ENCODE measurements at places on chromosomes 3 and 15. TPM values are rescaled to one million over a fixed set of nuclear protein-coding genes. Genes with fewer than 3 reads are reported as not detected.

CASR gene
- total RNA-seq, result not detected

GRCh38 chr15:60871152-60871551 is 357.9 kb downstream of the RORA start:
- DNase-seq, result no peak

- no peak for DNase-seq
Observed at GRCh38 chr3:134344560-134344959, 29.7 kb downstream of the AMOTL2 start.

- no peak for DNase-seq
Observed at GRCh38 chr3:32577581-32578556, 7.2 kb upstream of the DYNC1LI1 start.

GRCh38 chr15:83092309-83092976 is 15.0 kb upstream of the TM6SF1 start:
- DNase-seq, result no peak

PLA2G4B gene
- total RNA-seq, result 11.1 TPM

- DNase-seq, result no peak
Observed at GRCh38 chr3:102177075-102177755, 257.6 kb upstream of the ZPLD1 start.

AVEN gene
- 31.2 TPM for total RNA-seq

GOLGA8H gene
- total RNA-seq, result 1.3 TPM

- no peak for DNase-seq
Observed at GRCh38 chr15:65867244-65867643, 2.0 kb upstream of the RAB11A start.

DNA sequence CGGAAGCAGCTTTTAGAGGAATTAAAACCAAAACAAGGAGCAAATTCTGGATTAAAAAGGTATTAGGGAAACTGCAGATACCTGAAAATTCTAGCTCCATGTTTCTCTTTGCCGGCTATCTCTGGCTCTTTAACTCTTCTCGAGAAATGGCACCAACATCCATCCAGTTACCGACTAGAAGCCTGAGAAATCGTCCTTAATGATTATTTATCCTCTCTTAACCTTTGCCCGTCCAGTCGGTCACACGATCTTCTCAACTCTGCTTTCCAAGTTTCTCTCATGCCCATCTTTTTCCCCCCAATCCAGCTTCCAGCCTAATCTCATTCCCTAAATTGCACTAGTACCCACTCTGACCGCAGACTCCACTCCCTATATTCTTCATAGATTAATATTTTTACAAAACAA is 596 bp upstream of the SGO1 start:
- no peak for DNase-seq

DNA sequence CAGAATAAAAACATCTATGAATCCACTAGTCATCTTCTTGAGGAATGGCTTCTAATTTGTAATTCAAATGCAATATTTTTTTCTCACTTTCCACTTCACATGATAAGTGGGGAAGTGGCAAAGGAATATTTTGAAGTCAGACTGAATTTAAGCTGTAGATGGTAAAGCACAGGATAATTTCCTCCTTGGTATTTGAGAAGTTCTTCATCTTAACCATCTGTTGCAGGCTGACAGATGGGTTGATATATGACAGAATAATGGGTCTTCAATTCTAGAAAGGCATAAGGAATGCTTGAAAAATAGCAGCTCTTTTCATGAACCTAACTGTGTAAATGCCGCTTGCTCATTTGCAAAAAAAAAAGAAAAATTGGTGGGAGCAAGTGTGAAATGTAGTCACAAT is 66.5 kb upstream of the SNTN start:
- DNase-seq, result no peak

DNA sequence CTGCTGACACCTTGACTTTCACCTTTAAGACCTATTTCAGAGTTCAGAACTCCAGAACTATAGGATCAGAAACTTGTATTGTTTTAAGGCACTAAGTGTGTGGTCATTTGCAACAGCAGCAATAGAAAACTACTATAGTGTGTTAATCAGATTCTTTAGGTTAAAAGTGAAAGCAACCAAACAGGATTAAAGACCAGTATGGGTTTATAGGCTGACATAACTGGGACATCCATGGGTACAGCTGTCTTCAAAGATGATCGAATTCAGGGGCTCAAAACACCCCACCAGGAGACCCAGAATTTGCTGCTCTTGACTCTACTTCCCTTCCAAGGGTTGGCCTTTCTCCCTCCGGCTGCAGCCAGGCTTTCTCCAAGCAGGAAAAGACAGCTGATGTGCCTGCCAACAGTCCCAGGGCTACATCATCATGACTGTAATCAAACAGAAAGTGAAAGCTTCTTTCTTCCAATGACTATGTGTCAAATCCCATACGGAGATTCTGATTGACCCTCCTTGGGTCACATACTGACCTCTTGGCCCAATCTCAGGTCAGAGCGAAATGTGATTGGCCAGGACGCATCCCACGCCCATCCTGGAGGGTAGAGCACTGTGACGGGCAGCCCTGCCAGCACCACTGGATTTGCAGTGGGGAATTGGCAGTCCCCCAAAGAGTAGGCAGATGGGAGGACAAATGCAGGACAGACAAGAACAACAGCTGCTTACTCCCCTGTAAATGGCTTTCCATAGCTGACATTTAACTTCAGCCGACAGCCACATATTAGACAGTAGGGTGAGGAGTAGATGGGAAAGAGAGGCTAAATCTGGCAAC is 51.4 kb upstream of the RNF7 start:
- DNase-seq, result peak; percentile 75

GRCh38 chr3:167777356-167777755 is 41.8 kb downstream of the SERPINI1 start:
- no peak for DNase-seq

DNA sequence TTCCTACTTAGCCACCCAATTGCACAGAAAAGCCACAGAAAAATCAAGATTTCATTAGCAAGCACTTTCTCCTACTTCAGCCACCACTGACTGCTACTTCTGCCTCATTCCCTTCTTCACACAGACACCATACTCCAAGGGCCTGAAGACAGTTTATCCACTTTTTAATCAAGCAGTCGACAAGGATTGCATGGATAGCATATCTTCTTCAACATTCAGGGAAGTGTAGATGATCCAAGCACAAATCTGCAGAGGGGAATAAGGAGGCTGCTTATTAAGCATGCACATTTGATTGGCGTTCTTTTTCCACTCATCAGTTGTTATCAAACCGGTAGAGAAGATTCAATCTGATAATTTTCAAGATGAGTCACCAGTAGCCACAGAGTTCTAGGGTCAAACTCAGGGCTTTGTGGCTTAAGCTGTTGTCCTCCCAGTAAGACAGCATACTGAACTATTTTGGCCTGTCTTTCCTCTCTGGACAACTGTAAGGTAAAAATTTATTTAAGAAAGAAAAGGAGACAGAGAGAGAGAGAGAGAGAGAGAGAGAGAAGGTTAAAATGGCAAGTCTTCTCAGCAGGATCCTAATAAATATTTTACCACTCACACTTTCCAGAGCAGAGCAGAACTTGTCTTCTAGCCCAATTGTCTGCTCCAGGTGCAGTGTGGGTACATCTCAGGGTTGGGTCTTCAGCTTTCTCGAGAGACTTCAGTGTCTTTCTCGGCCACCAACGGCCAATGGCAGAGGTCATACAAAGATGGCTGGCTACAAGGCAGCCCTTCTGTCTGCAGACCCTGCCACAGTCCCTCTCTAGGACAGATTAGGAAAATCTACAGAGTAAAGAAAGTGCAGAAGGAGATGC is 80.6 kb upstream of the BHLHE40 start:
- DNase-seq, result no peak

P3H2 gene
- 23.9 TPM for total RNA-seq

- DNase-seq, result no peak
Observed at GRCh38 chr15:50857763-50858162, 50.7 kb upstream of the AP4E1 start.

PAK6 gene
- total RNA-seq, result 0.81 TPM

All from aorta (tissue), 5 donors.